ENCODE measurements at places on chromosomes 7 and 10. TPM values are rescaled to one million over a fixed set of nuclear protein-coding genes. Genes with fewer than 3 reads are reported as not detected.

DNA sequence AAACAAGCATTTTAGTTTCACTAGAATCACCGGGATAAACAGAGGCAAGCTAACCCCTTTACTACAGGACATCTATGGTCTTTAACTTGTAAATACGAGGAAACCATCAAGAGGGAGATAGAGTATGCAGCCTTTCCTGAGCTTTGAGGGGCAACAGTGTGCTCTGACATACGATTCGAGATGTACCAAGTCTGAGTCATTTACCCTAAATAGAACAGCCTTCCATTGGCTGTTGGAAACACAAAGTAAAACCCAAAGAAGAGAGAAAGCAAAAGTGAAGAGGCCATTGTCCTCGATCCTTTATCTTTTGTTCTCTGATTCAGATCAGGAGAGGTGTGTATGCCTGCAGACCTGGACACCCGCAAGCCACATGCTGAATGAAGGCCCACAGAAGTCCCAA lies 289.5 kb downstream of the KCNMA1 start:
- no peak overlapping the region for H3K4me3 ChIP-seq
- no peaks in the 10 kb centered on the region for H3K27me3 ChIP-seq

DNA sequence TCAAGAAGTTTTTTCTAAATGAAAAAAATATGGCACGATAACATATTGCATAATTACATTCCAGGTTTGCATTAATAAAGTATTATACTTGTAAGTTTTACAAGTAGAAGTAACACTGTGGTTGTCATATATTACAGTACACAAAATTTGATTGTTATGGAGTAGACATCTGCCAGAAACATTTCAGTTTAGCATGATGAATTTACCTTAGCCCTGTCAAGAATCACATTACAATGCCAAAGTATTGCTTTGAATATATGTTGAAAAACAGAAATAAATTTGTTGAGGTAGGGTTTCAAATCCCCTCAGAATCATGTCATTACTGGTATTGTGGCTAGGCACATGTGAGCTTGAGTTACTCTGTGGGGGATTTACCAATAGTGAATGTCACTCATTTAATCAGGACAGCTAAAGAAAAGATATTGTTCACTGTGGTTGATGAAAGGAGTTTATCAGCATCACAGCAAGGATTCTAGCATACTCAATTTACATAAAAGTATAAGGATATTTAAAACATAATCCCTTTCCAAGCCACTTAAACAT lies 112.1 kb downstream of the MDFIC start:
- no peaks in the 10 kb centered on the region for H3K27me3 ChIP-seq
- H3K4me1 ChIP-seq: peaks cover 7% of the 10 kb centered on the region
- no peaks in the 10 kb centered on the region for H3K36me3 ChIP-seq
- H3K27ac ChIP-seq: no peak overlapping the region

- H3K4me3 ChIP-seq: no peak overlapping the region
- DNase-seq: no peak
- no peaks in the 10 kb centered on the region for H3K27me3 ChIP-seq
- H3K27ac ChIP-seq: peak overlapping the region; percentile 75
- peaks cover 41% of the 10 kb centered on the region for H3K4me1 ChIP-seq
- peaks cover 31% of the 10 kb centered on the region for H3K36me3 ChIP-seq
Observed at GRCh38 chr7:121371367-121371766, 24.7 kb downstream of the FAM3C start.

ZNF365 gene
- not detected for total RNA-seq

DNA sequence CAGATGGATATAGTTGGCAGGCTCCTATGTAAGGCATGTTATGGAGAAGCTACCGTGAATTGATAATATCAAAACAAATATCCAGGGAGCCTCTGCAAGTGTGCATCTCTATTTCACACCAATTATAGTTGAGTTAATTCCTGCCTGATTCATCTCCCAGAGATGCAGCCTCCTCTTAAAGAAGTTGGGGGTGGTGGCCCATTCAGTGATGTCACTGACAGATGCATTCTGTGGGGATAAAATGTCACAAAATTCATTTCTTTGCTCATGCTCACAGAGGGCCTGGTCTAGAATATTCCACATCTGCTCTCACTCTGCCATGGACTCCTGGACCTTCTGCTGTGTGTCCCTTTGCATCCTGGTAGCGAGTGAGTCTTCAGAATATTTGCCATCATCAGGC lies 189.1 kb upstream of the PRSS1 start:
- H3K36me3 ChIP-seq: no peaks in the 10 kb centered on the region
- no peak for DNase-seq
- H3K27me3 ChIP-seq: peaks cover 5% of the 10 kb centered on the region
- no peaks in the 10 kb centered on the region for H3K4me1 ChIP-seq

GRCh38 chr10:25024528-25024927 lies 8.1 kb downstream of the THNSL1 start:
- H3K4me3 ChIP-seq: no peak overlapping the region
- H3K36me3 ChIP-seq: peaks cover 20% of the 10 kb centered on the region
- peaks cover 5% of the 10 kb centered on the region for H3K4me1 ChIP-seq
- H3K27ac ChIP-seq: no peak overlapping the region
- no peak for DNase-seq

DNA sequence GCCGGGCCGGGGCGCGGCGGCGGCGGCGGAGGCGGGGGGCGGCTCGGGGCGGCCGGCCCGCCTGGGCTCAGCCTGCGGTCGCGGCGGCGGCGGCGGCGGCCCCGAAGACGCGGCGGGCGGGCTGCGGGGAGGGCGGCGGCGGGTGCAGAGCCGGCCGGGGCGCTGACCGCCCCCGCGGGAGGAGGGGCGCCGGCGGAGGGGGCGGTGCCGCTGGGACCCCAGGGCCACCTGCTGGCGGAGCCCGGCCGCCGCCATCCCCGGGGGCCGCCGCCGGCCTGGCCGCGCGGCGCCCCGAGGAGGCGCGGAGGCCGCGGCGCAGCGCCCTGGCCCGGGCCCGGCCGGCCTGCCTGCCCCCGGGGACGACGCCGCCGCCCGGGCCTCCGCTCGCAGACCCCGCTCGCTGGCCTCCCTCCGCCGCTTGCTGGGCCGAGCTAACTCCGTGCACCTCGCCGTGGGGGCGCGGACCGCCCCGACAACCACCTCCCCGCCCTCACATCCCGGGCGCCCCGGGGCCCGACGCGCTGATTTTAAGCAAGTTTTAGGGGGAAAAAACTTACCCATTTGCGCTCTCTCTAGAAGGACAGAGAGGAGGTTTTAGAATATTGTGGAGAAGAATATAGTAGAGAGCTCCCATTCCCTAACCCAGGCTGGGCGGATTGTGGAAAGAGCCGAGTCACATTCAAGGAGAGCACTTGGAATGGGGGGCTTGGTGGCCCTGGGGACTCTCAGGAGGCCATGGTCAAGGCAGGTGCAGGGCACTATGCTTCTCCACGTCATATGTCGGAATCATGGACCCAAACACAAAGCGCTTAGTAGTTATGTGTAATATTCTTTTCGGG lies at the start of gene BEND7:
TSS of gene BEND7 (minus strand) at position 140 of the 839 bp plus-strand sequence. CDS start 481 bp downstream, outside the sequence.
- DNase-seq: peak; percentile 15
- H3K4me1 ChIP-seq: peaks cover 3% of the 10 kb centered on the region
- H3K36me3 ChIP-seq: no peaks in the 10 kb centered on the region
- peak within 1 kb of the TSS; percentile 53 for H3K4me3 ChIP-seq

- no peaks in the 10 kb centered on the region for H3K36me3 ChIP-seq
- H3K27me3 ChIP-seq: no peaks in the 10 kb centered on the region
- H3K4me3 ChIP-seq: no peak overlapping the region
- H3K4me1 ChIP-seq: peaks cover 29% of the 10 kb centered on the region
Observed at GRCh38 chr10:110764793-110765512, 106.8 kb upstream of the PDCD4 start.

- H3K27me3 ChIP-seq: no peaks in the 10 kb centered on the region
- no peak for DNase-seq
- H3K4me1 ChIP-seq: no peaks in the 10 kb centered on the region
Observed at GRCh38 chr7:124059375-124059774, 26.5 kb upstream of the TMEM229A start.

DNA sequence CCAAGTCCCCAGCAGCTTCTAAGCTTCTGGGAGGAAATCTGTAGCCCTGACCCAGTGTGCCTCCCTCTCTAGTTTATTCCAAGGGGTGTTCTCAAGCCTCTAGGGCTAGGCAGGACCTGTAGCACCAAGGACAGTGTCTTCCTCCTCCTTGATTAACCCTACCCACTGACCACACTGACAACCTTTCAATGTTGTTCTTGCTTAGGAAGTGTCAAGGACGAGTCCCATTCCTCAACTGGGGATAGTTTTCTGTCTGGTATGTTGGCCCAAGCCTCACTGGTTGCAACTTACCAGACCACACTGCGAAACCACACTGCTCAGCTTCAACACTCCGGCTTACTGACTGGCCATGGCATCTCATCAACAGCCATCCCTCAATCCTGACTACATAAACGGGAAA lies 100.0 kb downstream of the RNF216 start:
- no peak overlapping the region for H3K4me3 ChIP-seq
- peaks cover 48% of the 10 kb centered on the region for H3K36me3 ChIP-seq
- H3K27me3 ChIP-seq: no peaks in the 10 kb centered on the region
- peak overlapping the region; percentile 75 for H3K27ac ChIP-seq

DNA sequence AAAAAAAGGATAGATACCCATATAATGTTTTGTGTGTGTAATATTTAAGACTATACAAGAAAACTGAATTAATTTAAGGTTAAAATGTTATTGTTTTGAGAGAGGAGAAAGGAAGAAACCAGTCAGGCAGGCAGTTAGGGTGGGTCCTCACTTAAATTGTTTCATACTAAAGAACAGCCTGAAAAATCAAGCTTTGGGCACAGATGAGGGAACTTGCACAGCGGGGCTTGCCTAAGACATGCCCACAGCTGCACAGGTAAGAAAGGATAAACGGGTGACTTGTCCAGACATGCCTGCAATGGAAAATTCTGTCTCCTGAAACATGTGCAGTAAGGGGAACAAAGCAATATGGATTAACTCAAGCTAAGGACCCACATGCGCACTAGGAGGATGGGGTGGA lies 158.4 kb downstream of the BBS9 start:
- peaks cover 29% of the 10 kb centered on the region for H3K36me3 ChIP-seq
- DNase-seq: no peak
- H3K27ac ChIP-seq: no peak overlapping the region
- no peak overlapping the region for H3K4me3 ChIP-seq
- H3K4me1 ChIP-seq: no peaks in the 10 kb centered on the region

GRCh38 chr7:80488406-80488805 lies 23.5 kb downstream of the GNAT3 start:
- no peak for DNase-seq
- no peak overlapping the region for H3K4me3 ChIP-seq
- H3K27me3 ChIP-seq: peaks cover 1% of the 10 kb centered on the region
- H3K4me1 ChIP-seq: no peaks in the 10 kb centered on the region

WNT16 gene
- not detected for total RNA-seq
